Activated naive CD4-positive, alpha-beta T cell (primary cell): ENCODE measurements at places on chromosomes 5 and 9.

DNA sequence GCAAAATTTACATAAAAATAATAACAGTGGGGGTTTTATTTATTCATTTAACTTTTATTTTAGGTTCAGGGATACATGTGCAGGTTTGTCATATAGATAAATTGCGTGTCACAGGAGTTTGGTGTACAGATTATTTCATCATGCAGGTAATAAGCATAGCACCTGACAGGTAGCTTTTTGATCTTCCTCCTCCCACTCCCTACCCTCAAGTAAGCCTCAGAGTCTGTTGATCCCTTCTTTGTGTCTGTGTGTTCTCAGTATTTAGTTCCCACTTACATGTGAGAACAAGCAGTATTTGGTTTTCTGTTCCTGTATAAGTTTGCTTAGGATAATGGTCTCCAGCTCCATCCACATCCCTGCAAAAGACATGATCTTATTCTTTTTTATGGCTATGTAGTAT lies 240.3 kb downstream of the KIAA0825 start:
- DNase-seq: no peak

DNA sequence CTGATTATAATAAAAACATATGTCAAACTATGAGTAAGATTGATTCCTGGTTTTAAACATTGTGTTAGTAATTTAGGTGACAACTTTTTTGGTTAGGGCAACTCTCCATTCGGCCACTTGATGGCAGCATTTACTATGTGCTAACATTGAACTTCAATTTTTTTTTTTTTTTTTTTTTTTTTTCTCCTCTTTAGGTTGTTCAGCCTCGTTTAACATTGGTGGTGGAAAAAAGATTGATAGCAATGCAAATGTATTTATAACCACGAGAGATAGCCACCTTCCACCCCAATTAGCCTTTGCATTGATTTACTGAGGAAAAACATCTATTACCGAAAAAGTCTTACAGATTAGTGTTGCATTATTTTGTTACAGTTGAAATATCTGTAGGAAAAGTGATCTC lies 159.1 kb downstream of the CSNK1G3 start:
- DNase-seq: no peak

- no peak for DNase-seq
Measured at GRCh38 chr5:140672455-140673186, 755 bp downstream of the DND1 start.

DNA sequence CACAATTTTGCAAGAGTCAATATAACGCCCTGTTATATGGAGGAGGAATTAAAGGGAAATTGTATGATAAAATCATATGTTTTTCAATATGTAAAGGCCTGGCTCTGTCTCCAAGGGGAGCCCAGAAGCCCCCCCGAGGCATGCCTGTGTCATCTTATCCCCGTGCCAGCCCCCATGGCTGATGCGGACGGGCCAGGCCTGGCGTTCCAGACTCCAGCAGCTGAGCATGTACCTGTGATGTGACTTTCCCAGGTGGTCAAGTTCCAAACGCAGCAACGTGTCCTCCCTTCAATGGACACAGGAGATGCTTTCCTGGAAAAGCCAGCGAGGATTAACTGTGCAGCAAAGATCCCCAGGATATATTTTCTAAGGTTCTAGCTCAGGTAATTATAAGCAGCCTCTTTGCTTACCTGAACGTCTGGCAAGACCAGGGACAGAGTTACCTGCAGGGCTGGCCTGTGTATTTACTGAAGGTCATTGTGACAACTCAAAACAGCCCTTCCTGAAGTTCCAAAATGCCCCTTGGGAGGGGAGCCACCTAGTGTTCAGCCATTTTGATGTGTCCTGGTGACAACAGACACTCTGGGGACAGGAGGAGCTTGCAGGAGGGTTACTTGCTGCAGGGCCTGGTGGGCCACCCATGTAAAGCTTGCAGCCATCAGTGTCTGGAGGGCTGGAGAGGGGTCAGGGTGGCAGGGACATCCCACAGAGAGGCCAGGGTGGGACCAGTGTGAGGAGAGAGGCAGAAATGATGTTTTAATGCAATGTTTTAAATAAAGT lies 53.3 kb upstream of the RNU6ATAC start:
- DNase-seq: no peak

DNA sequence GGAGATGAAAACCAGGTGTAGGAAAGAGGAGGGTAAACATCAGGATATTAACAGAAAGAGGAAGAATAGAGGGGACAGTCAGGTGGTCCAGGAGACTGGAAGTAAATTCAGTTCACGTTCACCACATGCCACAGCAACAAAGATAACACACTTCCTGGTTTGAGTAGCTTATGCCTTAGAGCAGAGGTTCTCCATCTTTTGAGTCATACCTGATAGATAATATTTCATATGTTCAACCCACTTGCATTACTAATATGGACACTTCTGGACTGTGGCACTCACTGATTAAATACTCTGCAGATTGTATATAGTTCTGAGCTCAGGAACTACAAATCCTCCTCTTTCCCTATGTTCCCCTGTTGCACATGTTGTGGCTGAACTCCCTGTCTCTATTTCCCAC lies 179.9 kb upstream of the NR3C1 start:
- no peak for DNase-seq

DNA sequence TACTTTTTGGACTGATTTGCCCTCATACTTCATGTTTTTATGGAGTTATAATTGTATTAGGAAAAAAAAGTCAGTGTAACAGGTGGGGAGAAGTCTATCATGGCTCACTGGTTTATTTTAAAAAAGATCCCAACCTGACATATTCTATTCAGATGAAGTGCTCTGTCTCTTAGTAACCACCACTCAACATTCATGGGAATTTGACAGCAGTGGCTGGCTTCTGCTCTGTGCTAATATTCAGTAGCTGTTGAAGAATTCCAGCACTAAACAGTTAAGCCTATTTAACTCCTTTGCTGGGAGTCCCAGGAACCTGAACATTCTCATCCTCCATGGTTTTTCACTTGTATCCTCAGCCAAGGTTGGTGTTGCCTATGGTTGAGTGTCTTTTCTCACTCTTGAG lies 23.1 kb downstream of the CMYA5 start:
- no peak for DNase-seq

DNA sequence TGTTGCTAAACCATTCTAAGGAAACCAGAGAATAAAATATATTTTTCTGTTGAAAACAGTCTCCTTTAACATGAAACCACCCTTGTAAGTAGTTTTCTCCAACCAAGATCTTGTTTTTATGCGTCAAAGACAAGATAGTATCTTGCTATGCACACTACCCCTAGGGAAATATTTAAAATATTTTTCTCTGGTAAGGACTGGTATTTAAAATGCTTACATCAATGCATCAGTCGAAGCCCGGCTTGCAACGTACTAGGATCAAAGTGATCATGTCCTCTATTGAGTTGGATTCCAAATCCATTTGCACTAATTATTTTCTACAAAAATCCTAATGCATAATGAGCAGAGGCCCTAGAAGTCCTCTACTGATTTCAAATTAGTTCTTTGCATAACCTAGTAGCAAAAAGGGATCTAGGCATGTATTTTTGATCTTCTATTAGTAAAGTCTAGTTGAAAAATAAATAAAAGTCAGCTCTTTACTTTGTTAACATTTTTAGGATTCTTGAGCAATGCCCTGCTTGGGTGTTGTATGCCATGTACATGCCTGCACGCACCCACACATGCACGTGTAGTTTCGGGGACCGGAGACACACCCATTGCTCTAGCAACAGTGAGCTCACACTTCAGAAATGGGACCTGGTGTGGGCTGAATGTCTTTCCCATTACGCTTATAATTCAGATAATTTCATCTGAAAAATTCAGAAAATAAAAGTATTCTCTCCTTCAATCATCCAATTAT lies 165.0 kb upstream of the GPR151 start:
- no peak for DNase-seq

DNA sequence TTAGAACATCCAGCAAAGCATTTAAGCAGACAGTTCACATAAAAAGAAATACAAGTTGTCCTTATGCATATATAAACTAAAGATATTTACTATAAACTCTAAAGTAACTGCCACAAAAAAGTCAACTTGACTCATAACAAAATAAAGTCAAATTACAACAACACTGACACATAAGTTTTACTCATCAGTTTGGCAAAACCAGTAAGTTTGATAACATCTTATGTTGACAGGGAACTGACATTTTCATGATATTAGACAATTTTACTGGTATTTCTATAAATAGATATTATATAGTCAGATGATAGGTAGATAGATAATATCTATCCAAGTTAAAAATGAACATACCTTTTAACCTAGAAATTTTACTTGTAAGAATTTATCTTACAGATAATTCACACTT lies 9.9 kb upstream of the TSLP start:
- DNase-seq: no peak

DNA sequence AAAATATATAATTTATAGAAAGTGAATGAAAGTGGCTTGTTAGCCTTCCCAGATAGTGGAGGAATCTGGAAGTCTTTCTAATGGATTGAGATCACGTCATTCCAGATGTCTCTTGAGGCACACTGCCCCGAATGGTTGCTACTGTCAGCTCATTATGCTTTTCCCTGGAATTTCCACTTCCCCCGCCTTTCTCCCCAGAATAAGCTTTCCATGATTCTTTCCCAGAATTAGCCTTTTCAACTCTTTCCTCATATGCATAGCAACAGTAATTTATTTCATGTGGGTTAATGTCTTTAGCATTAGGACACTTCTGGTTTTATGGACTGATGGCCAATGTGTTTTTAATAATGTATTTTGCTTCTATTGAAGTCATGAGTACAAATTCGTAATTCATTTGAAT lies 81.5 kb downstream of the PALM2AKAP2 start:
- DNase-seq: no peak

GRCh38 chr5:177483042-177483441 lies 9.6 kb upstream of the DBN1 start:
- DNase-seq: no peak

DNA sequence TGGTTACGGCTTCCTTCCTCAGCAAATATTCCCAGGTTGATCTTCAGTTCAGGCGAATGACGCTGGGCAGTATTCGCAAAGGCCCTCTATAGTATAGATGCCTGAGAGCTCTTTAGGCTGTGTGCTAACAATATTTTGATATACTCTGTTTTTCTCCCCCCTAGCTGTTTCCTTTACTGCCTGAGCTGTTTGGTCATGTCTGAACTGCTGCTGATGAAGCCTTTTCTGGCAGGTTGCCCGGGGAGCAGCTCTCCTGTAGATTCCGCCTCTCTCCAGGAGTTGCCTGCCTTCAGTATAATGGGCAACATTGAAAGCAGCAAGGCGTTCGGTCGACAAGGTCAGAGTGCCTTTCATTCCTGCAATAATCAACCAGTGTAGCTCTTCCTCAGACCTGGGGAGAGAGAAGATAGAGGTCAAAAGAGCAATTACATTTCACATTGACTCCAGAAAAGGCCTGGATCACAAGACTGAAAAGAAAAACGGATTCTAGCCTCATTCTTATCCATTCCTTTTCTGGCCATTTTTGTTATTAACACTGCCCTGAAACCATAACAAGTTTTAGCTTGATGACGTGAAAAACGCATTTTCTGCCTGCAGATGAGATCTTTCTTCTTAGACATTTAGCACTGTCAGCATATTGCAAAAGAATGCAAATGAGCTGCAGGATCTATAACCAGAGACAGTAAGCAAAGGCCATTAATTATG lies 60.1 kb upstream of the ZNF608 start:
- no peak for DNase-seq

- DNase-seq: no peak
Measured at GRCh38 chr9:33931326-33931725, 114.4 kb downstream of the UBE2R2 start.
